ENCODE measurements at places on chromosomes 1 and 21. TPM values are rescaled to one million over a fixed set of nuclear protein-coding genes. Genes with fewer than 3 reads are reported as not detected.

The LDLRAP1 gene
- 14.7 TPM for total RNA-seq

The GABRD gene
- total RNA-seq, result not detected

The EDARADD gene
- total RNA-seq, result not detected

The TCHH gene
- total RNA-seq, result under 0.01 TPM

The LRRC7 gene
- under 0.01 TPM for total RNA-seq

The AVPR1B gene
- total RNA-seq, result not detected

The TAS1R3 gene
- 0.19 TPM for total RNA-seq

The OR2T29 gene
- not detected for total RNA-seq

The LDLRAD1 gene
- not detected for total RNA-seq

The CCDC185 gene
- total RNA-seq, result not detected

The DMBX1 gene
- not detected for total RNA-seq

The FAM177B gene
- total RNA-seq, result not detected

The CHRM3 gene
- total RNA-seq, result under 0.01 TPM

The FCRLA gene
- total RNA-seq, result not detected

The OR2M5 gene
- total RNA-seq, result not detected

The SLC25A34 gene
- total RNA-seq, result 0.38 TPM

The PARK7 gene
- total RNA-seq, result 292 TPM

The SCMH1 gene
- total RNA-seq, result 12.4 TPM

The F3 gene
- total RNA-seq, result 1.3 TPM

The KPRP gene
- total RNA-seq, result not detected

The ELAVL4 gene
- not detected for total RNA-seq

The ATP8B2 gene
- 66.5 TPM for total RNA-seq

The LCE1C gene
- total RNA-seq, result not detected

The CD34 gene
- 51.4 TPM for total RNA-seq

The FLG2 gene
- total RNA-seq, result not detected
